ENCODE measurements at places on chromosomes 13 and 19.

DNA sequence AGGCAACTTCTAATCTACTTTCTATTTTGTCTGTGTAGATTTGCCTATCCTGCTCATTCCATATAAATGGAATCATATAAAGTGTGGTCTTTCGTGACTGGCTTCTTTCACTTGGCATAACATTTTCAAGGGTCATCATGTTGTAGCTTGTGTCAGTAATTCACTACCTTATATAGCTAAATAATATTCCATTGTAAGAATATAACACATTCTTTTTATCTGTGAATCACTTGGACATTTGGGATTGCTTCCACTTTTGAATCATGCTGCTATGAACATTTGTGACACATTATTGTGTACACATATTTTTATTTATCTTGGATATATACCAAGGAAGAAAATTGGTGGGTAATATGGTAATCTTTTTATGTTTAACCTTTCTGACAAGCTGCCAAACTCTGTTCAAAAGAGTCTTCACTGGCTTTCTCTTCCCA, 89.0 kb upstream of the CSNK1A1L start:
- no peak for DNase-seq

DNA sequence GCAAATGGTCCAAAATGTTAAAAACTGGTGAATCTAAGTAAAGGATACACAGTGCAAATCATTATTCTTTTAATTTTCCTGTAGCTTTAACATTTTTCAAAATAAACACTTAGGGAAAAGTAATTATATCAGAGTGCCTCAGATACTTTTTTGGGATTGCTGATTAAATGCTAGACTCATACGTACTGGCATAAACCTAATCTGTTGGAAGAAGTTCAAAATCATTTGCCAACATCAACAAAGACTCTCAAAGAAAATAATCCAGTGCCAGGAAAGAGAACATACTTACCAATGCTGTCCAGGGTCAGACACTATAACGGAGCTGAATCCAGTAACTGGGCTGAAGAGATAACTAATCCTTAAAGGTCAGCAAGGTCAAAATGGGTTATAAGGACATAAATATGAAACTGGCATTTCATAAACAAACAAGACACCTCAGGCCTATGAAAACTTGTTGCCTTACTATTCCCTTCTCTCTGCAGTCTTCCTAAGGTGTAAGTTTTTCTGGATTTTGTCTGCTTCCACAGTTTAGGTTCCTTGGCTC, 3.3 kb upstream of the ZNF420 start:
- DNase-seq, result no peak

DNA sequence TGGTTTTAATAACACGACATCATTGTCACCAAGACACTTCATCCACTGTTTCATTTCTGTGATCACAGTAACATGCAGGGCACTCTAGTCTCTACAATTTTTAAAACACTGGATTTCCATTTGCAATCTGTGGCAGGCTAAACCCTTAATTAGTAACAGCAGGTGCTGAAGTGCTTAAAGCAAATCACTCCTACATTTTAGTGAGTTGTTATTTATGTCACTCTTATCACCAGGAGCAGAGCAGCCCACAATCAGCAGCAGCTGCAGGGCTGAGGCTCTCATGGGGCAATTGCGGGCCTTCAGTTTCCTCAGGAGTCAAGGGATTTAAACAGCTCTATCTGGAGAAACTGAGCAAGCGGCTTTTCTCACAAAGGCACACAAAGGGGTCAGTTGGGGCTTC, 1.6 kb downstream of the SOHLH2 start:
- no peak for DNase-seq

GRCh38 chr19:19546751-19547162, 8.7 kb downstream of the CILP2 start:
- no peak for DNase-seq

- DNase-seq, result no peak
Measured at GRCh38 chr13:27199696-27200095, 28.1 kb upstream of the USP12 start.

DNA sequence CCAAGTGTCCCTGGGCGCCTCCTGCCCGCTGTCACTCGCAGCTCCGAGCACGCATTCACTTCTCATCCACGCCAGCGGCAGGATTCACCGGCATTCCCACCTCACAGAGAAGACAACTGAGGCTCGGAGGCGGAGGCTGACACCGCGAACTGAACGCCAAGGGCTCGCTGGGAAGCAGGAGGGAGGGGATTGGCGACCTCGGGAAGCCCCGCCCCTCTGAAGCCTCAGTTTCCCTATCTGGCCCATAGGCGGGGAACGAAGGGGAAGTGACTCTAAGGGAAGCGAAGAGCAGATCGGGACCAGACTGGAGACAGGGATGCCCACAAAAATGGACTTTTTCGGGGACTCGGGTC, 256 bp downstream of the MICOS13 start:
- no peak for DNase-seq
